ENCODE measurements at places on chromosomes 1 and 21.

GRCh38 chr1:160271025-160271424 lies 8.7 kb upstream of the DCAF8 start:
- DNase-seq = no peak

DNA sequence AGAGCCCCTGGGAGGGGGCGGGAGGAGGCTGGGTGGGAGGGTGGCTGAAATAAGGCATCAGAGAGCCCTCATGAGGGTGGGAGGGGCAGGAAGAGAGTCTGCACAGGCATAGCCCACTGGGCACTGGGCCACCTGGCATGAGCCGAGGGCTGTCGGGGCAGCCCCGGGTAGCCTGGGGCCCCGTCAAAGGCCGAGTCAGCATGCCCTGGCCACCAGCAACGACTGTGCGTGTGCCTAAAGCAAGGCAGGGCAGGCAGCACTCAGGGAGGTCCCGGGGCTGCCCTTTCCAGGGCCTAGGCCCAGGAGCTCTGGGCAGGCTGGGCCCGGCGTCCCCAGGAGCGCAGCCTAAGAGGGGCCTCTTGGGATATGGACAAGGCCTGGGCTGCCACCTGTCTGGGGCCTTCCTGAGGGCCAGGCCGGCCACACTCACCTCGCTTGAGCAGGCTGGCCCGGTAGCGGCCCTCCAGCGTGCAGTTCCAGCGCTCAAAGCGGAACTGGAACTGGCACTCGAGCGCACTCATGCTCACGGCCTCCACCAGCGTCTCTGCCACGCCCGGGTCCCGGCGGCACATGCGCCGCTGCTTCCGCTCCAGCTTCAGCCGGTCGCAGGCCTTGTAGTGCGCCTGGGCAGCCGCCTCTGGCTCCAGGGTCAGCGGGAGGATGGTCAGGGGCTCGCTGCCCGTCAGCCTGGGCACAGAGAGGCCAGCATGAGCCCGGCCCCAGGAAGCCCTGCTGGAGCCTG lies 22.7 kb downstream of the WNT9A start:
- no peak for DNase-seq

- no peak for DNase-seq
Observed at GRCh38 chr1:10286244-10286643, 75.9 kb downstream of the KIF1B start.

GRCh38 chr1:57384284-57384683 lies 39.6 kb downstream of the DAB1 start:
- DNase-seq = no peak

DNA sequence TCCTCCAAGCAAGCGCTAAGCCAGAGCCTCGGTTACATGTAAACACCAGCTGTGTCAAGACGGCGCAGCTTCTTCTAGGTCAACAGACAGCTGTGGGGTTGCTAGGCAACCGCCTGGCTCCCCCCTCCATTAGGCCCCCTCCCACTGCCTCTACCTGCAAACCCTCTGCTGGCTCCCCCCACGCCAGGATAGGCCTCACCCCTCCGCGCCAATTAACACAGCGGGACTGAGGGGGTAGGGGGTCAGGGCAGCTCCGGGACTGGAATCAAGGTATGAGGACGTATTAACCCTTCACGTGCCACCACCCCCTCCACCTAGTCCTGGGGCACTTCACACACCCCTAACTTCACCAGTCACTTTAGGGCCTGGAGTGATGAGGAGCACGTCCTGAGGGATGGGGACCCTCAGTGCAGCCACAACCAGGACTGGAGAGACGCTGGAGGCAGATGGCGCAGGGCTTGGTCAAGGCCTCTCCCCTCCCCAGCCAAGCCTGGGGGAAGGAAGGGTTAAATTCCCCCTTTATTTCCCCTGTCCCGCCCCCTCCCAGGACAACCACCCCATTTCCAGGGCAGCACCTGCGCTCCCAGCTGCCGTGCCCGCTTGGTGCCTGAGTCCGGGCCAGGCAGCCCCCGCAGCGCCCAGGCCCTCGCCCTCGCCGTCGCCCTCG lies 37.4 kb upstream of the WASF2 start:
- DNase-seq = peak; percentile 47

DNA sequence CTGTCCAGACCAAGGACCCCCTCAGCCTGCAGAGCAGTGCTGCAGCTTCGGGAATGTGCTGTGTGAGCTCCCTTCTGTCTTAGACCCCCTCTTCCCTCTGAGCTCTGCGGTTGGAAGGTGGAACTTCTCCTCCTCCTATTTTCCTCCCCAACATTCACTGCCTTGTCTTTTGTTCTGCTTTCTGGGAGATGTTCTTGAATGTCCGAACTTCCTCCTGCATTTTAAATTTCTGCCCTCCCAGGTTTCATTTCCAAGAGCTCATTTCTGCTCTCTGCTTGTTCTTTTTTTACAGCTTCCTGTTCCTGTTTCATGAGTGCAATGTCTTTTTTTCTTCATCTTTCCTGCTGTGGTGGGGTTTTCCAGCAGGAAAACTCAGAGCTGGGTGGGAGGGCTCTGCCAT lies 29.3 kb downstream of the RRP1 start:
- DNase-seq = no peak

GRCh38 chr1:165644064-165644735 lies 13.2 kb downstream of the MGST3 start:
- no peak for DNase-seq

DNA sequence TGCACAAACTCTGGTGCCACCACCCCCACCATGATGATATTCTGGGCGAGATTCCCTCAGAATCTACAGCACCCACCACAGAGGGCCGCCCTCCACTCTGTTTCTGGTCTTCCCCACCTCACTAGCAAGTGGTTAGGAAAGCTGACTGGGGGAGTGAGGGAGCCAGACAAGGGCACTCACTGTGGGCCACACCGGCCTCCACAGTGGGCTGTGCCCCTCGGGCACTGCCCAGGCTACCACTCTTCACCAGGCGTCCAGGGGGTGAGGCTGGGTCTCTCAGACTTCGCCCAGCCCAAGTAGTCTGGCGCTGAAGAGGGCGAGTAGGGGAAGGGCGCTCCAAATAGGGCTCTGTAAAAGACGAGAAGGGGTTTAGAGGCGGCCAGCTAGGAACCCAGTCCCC lies 11.2 kb upstream of the GATAD2B start:
- DNase-seq = no peak

DNA sequence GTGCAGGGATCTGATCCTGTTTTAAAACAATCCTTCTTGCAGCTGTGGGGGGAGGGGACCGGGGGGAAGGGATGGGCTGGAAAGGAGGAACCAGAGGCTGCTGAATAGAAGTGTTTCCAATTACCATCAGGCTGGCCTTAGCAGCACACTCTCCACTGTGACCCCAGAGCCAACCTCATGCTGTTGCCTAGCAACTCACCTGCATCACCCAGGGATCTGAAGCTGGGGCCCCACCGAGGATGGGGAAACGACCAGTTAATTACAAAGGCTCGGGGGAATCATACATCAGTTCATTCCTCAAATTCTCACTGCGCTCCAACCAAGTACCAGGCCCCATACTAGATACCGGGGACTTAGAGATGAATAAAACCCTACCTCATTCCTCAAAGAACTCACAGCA lies 11.9 kb upstream of the GPX7 start:
- DNase-seq = no peak

DNA sequence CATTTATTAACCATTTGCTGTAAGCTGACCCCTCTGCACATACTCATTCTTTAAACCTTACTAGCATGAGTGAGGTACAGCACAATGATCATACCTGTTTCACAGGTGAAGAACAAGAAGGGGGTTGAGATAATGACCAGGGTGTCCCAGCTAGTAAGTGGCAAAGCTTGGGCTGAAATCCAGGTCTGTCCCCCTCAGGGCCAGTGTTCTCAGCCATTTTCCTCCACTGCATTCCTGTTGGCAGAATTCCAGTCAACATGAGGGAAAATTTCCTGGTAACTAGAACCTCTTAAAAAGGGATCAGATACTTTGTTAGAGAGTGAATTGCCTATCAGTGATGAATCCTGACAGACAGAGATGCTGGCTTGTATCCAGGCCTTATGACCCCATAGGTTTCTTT lies 48.1 kb downstream of the SPATA46 start:
- no peak for DNase-seq

- DNase-seq = no peak
Observed at GRCh38 chr1:111487133-111487532, 13.3 kb downstream of the C1orf162 start.

- DNase-seq = no peak
Observed at GRCh38 chr1:166172106-166172505, 5.3 kb upstream of the FAM78B start.

DNA sequence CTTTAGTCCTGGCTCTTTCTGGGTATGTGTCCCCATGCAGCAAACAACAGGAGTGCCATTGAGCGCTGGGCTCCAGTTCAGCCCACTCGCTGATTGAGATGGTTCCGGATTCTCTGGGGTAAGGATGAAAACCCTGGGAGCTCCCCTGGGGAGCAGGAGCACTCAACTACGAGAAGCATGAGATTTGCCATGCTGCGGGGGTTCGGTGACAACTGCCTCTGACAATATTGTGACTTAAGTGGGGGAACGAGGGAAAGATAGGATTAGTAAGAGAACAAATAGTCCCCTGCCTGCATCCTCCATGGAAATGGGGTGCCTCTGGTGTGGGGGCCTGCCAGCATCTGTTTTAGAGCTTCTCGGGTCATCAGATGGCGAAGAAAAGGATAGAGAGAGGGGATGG lies 123.6 kb upstream of the IPO9 start:
- DNase-seq = no peak

DNA sequence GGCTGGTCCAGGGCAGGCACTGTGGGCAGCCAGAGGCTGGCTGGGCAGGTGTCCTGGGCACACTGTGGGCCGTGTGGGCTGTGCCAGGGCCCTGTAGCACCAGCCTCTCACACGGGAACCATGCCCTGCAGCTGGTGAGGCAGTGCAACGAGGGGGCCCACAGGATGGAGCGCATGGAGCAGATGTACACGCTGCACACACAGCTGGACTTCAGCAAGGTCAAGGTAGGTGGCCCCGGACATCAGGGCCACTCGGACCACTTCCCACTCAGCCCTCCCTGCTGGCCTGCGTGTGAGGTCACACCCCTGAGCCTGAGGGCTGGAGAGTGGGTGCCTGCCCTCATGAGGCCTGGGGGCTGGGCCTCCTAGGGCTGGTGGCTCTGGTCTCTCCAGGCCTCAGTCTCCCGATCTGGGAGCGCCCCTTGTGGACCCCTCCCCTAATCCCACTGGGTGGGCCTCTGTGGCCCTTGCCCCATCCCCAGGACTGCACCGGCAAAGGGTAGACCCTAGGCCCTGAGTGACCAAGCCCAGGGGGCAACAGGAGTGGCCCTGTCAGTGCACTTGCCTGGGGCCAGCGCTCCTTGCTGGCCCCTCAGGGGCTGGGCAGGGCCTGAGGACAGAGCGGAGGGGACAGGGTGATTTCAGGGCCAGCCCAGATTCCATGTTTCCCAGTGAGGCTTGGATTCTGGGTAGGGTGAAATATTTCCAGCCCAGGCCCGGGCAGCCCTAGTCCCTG lies 21.5 kb downstream of the ARHGEF16 start:
- no peak for DNase-seq

DNA sequence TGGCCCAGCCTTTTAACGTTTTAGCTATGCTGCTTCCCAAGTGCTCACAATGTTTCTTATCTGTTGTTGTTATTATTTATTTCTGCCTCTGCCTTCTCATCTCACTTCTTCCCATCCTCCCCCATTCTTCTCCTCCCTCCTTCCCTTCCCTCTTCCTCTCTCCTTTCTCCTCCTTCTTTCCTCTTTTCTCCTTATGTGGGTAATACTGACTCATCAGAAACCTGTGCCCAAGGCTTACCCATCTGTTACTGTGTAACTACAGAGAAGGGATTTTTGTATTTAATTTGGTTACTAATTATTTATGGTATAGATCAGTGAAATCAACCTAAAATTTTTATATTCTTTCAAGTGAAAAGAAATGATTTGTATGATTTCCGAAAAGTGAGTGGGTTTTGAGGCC lies 120.3 kb downstream of the KCNK2 start:
- DNase-seq = no peak

GRCh38 chr1:27274204-27274603 lies 39.8 kb downstream of the WDTC1 start:
- DNase-seq = no peak

DNA sequence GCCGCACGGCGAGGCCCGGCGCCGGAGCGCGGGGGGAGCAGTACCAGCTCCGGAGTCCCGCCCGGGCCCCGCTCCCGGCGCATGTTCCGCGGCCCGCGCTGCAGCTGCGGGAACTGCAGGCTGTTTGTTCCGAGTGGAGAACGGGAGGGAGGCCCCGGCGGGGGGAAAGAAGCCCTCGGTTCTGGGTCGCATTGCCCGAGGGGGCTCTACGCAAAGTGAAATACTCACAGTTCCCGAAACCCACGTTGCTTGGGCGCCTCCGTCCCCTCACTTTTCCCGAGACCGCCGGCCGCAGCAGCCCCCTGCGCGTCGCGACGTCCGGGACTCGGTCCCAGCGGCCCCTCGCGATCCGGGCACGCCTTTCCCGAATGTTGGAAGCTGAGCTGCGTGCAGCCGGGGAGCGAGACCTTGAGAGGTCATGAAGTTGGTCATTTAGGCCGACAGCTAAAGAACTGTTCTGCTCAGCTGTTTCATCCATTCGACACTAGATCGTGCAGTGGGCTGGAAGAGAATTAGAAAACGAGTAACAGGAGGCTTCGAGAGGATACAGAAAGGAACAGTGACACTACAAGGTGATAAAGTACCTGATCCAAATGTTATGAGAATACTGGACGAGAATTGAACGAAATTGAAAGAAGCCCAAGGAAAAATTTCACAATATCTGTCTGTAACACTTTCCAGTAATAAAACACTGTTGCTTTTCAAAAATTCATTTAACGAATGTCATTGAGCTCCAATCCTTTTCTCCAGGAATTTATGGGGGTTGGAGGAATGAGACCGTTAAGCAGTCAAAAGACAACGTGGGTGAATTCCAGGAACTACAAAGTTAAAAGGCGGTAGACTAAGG lies 657 bp upstream of the LIN9 start:
- DNase-seq = peak; percentile 26

DNA sequence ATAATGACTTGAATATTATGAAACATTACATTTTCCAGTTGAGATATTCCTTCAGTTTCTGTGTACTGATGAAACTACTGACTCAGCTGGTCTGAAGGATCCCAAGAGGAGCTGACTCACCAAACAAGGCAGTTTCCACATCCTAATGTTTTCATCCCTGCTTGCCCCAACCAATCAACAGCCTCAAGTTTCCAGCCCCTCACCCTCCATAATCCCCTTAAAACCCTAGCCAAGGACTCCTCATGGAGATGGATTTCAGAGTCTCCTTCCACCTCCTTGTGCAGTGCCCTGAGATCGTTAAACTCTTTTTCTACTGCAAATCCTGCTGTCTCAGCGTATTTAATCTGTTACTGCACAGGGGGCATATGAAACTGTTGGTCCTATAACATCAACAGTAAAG lies 83.1 kb upstream of the HAO2 start:
- DNase-seq = no peak

DNA sequence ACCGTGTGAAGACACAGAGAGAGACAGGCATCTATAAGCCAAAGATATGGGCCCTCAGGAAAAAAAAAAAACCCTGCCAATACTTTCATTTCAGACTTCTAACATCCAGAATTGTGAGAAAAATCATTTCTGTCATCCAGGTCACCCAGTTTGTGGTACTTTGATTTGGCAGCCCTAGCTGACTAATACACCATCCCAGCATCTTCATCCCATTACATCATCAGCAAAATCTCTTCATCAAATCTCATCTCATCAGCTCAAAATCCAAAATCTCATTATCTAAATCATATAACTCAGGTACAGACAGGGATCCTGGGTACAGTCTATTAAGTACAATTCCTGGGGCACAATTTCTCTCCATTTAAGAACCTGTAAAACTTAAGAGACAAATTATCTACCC lies 51.9 kb upstream of the GJA8 start:
- DNase-seq = no peak

All from substantia nigra (tissue), 51 donors.